ENCODE measurements at places on chromosomes 1 and 21. TPM values are rescaled to one million over a fixed set of nuclear protein-coding genes. Genes with fewer than 3 reads are reported as not detected.
A peak's percentile ranks its signal among the peaks of the same experiment; 100 is the strongest.

DNA sequence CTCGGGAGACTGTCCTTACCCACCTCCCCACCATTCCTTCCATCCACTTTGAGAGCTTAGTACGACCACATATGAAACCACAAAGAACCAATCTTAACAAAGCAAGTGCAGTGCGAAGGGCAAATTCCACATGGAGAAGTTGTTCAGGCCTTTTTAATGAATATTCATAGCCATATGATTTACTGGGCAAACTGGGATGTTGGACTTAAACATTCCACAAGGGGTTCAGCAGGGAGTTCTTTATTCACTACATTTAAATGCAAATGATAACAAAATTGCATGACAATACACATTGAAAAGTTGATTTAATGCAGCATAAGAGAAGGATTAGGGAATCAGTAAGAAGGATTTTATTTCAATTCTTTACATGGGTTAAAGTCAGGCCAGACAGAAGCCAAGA, 14.7 kb downstream of the NMNAT2 start:
- DNase-seq, result no peak

DNA sequence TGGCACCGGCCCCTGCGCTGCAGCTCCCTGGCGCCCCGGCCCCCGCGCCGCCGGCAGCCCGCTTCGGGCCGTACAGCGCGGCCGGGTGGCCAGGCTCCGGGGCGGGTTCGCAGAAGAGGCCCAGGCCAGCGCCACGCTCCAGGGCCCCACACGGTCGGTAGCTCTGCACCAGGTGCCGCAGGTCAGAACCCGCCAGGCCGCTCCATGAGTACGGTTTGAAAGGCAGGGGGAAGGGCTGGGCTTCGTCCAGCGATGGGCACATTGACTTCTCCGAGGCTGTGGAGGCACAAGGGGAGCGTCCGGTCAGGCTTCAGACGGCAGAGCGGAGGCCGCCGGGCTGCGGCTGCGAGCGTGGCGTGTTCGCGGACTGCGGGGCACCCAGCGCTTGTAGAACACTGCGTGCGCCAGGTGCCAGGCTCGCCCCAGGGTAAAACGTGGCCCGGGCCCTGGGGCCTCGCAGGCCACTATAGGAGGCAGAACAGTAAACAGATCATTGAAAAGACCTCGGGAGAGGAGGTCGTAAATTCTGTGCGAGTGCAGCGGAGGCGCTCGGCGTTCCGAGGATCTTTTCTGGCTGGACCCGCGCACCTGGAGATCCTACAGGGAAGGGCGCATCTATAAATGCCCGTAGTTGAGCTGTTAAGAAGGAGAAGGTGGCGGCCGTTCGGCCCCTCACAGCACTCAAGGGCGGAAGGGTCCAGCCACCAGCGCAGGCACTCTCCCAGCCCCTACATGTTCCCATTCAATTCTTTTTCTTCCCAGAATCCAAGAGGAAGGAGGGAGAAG, 5.7 kb downstream of the GFI1 start:
- no peak for DNase-seq

GRCh38 chr1:65525266-65526048, 105.0 kb downstream of the LEPR start:
- DNase-seq, result no peak

- DNase-seq, result peak; percentile 89
Measured at GRCh38 chr1:12636098-12636950, 7.6 kb upstream of the AADACL4 start.

GRCh38 chr1:41917076-41917475, 1.6 kb downstream of the HIVEP3 start:
- no peak for DNase-seq

DNA sequence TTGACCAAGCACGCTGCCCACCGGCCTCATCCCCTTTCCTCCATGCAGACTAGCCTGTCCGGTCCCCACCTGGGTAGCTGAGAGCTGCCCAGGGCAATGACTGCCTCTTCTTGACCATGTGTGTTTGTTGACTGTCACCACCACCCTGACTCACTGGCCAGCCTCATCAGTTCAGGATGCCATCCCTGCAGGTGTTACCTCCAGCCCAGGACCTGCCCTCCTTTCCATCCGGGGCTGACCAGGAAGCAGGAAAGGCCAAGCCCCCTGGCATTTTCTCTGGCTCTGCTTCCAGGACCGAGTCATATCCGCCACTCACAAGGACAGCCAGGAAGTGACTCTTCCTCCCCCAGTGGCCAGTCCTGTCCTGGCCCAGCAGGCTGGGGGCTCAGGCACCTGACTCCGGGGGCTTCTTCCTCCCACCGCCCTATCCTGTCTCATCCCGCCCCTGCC, 17.1 kb downstream of the EPHA2 start:
- peak; percentile 72 for DNase-seq

GRCh38 chr1:204254031-204254661, 40.4 kb upstream of the GOLT1A start:
- peak; percentile 15 for DNase-seq

- DNase-seq, result no peak
Measured at GRCh38 chr1:154657556-154657955, 49.6 kb upstream of the ADAR start.

- DNase-seq, result no peak
Measured at GRCh38 chr1:32990887-32991286, 26.3 kb upstream of the RNF19B start.

GRCh38 chr1:8427493-8427892, 109.6 kb downstream of the SLC45A1 start:
- DNase-seq, result no peak

DNA sequence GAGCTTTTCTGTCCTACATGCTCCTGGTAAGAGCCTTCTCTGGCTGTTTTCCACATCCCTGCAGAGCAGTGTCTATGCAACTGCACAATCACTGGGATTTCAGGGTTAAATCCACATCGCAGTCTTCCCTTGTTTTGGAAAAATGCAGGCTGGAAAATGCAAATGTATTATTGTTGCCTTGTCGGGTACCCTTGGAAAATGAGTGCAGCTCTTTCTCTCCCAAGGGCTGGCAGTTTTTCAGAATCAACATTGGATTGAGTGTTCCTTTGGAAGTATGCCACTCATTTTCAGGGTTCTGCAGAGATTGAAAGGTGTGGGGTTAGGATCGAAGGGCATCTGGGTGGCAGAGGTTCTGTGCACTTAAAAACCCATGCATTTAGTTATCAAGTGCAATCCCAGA, 3.2 kb downstream of the NOS1AP start:
- peak; percentile 9 for DNase-seq

GRCh38 chr1:209207701-209208286, 375.7 kb upstream of the CAMK1G start:
- peak; percentile 79 for DNase-seq

DNA sequence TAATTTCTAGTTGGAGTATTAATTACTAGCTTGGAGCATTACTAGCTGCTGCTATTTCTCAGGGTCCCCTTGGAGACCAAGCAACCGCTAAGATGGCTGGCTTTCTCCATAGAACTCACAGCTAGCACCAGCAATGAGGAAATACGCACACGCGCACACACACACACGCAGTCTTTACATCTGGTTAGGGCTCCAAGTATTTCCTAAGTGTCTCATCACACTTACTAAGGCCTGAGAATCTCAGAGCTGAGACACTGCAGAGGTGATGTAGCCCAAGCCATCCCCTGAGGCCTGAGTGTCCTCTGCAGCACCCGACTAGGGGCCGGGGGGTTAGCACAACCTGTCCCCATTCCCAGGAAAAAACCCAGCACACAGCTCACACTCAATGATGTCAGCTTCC, 42.5 kb downstream of the ITPKB start:
- DNase-seq, result peak; percentile 27

GRCh38 chr1:17768651-17769241, 13.6 kb downstream of the ACTL8 start:
- DNase-seq, result no peak

DNA sequence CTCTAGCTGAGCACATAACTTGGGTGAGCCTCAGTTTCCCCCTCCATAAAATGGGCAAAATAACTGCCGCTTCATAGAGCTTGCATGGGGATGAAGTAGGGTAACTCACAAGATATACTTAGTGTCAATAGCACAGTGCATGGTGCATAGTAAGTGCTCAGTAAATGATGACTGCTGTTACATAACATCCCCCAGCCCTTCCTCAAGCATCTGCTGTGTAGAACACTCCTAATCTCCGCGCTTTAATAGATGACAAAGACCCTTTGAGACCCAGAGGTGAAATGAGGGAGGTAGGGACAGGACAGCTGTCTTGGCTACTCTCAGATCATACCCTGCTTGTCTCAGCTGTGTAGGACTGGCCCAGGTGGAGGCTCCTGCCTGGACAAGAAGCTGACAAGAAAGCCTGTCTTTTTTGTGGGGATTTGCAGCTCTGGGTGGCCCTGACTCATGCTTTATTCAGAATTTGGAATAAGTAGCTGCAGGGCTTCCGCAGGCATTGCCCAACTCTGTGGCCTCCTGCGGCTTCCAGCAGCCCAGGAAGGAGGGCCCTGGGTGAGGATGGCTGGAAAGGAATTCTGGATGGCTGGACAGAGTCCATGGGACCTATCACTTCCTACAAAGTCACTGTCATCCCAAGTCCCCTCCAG, 20.7 kb upstream of the PADI4 start:
- no peak for DNase-seq

DNA sequence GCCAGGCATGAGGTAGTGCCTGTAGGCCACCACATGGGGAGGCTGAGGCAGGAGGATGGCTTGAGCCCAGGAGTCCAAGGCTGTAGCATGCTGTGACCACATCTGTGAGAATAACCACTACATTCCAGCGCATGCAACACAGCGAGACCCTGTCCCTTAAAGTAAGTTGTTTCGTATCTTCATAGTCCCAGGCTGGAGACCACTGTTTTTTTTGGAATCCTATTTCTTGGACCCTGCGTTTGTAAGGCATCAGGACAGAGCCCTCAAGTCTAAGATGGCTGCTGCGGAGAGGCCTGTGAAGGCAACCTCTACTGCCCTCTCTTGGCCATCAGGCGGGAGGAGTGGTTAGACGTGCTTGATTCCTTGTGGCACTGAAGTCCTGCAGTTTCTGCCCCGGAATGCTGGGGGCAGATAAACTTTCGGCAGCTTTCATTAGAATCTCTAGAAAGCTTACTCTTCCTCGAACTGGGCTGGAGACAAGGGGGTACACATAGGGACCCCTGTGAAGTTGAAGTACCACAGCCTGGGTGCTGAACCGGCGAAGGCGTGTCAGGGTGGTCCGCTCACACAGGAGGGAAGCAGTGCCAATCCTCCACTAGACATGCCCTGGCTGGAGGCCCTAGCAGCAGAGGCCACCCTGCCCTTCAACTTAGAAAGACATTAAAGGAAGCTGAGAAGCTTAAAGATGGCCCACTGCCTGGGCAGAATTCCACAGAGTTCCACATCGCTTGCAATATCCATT, 36.6 kb downstream of the RABIF start:
- DNase-seq, result peak; percentile 74

GRCh38 chr1:27967106-27967883, 7.5 kb downstream of the XKR8 start:
- no peak for DNase-seq

GRCh38 chr1:30693366-30693765, 30.0 kb downstream of the MATN1 start:
- DNase-seq, result no peak

DNA sequence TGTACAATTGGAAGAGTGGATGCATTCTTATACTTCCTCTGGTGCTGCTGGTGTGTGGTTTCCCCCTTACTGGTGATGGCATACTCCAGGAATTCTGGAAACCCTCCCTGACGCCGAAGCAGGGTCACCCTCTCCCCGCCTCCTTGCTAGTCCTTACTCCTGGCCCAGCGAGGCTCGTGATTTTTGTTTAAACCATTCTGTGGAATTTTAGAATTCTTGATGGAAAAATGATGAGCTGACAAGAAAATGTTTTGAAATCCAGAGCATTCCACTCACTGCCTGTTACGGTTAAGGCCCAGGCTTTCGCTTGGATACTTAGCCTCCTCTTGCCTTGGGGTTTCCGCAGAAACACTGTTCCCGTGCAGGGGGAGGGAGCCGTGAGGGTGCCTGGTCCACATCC, 41.1 kb downstream of the IL6R start:
- DNase-seq, result no peak

GRCh38 chr1:170661646-170662411, 2.1 kb upstream of the PRRX1 start:
- no peak for DNase-seq

GRCh38 chr1:6591644-6592043, 11.0 kb downstream of the KLHL21 start:
- no peak for DNase-seq

- no peak for DNase-seq
Measured at GRCh38 chr1:184810735-184811343, 56.2 kb upstream of the EDEM3 start.

DNA sequence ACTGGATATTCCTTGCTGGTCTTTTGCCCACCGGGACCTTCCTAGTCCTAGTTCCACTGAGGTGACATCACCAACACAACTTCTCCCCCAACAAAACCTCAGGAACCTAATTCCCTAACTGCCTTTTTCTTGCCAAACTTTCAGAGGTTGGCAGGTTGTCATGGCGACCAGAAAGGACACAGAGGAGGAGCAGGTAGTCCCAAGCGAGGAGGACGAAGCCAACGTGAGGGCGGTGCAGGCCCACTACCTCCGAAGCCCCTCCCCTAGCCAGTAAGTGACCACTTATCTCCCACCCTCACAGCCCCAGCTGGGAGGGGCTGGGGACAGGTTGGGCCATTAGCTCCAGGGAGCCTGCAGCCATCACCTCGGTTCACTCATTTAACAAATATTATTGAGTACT, 815 bp downstream of the STYXL2 start:
- no peak for DNase-seq

GRCh38 chr1:68301471-68302001, 69.2 kb upstream of the WLS start:
- DNase-seq, result no peak

- DNase-seq, result no peak
Measured at GRCh38 chr1:91716339-91716738, 169.6 kb downstream of the TGFBR3 start.

The PRDM15 gene
- 3.0 TPM for total RNA-seq

The NLRP3 gene
- total RNA-seq, result under 0.01 TPM

The ABCA4 gene
- 487 TPM for total RNA-seq

The RPE65 gene
- not detected for total RNA-seq

The S100A12 gene
- not detected for total RNA-seq

The LMOD1 gene
- not detected for total RNA-seq

The UBE2U gene
- 0.20 TPM for total RNA-seq

The DCDC2B gene
- total RNA-seq, result not detected

The CNTN2 gene
- total RNA-seq, result not detected

The PODN gene
- 0.22 TPM for total RNA-seq

Measured in lung microvascular endothelial cell (primary cell).